Stomach (tissue), 19 donors: ENCODE measurements at places on chromosomes 5 and 9. TPM values are rescaled to one million over a fixed set of nuclear protein-coding genes. Genes with fewer than 3 reads are reported as not detected.

Gene FXN
- 4.2 TPM for total RNA-seq

Gene RBM22
- total RNA-seq: 27.8 TPM

Gene PCDHB11
- not detected for total RNA-seq

Gene ADAMTSL1
- 40.6 TPM for total RNA-seq

Gene LCN1
- not detected for total RNA-seq
